Placental epithelial cell (primary cell): ENCODE measurements at places on chromosomes 1 and 21. TPM values are rescaled to one million over a fixed set of nuclear protein-coding genes. Genes with fewer than 3 reads are reported as not detected.

Gene REG4
- not detected in 2 replicates for total RNA-seq

Gene USH2A
- total RNA-seq, result under 0.01 TPM in 1 of 2 replicates, not detected in the other

Gene PGBD2
- total RNA-seq, result 8.0 and 8.2 TPM in 2 replicates

Gene OR2AK2
- total RNA-seq, result not detected in 2 replicates

Gene LEFTY1
- 0.33 and 0.79 TPM in 2 replicates for total RNA-seq

Gene S100A7A
- not detected in 2 replicates for total RNA-seq

Gene FAM89A
- total RNA-seq, result 5.1 and 6.7 TPM in 2 replicates

Gene CHODL
- 0.33 and 0.79 TPM in 2 replicates for total RNA-seq

Gene INAVA
- total RNA-seq, result 2.4 and 6.9 TPM in 2 replicates

Gene TSPAN2
- total RNA-seq, result under 0.01 and 0.22 TPM in 2 replicates

Gene DNASE2B
- not detected in 2 replicates for total RNA-seq

Gene CLCNKB
- 0.43 and 1.2 TPM in 2 replicates for total RNA-seq

Gene CFAP107
- not detected in 2 replicates for total RNA-seq

Gene SPRR2F
- not detected in 2 replicates for total RNA-seq
